NCI-H2171 (cell line): ENCODE measurements at places on chromosomes 16 and 17.

DNA sequence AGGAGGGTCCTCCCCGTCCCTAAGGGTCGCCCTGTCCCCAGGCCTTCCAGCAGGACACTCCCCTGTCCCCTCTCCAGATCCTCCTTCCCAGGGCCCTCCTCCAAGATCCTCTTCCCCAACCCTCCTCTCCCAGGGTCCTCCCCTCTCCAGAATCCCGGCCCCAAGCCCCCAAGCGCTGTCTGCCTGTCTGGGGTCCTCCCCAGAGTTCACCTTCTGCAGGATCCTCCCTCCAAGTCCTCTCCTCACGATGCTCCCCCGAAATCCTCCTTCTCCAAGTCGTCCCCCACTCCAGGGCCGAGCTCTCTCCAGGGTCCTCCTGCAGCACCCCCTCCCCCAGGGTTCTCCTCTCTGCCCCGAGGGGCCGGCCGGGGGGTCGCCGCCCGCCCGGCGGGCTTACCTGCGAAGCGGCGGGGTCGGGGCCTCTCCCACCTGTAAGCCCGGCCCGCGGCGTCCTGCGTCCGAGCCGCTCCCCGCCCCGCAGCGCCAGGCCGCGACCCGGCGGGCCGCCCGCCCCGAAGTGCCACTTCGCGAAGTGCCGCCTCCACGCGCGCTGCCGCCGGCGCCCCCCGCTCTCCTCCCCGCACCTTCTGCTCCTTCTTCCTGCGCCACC, 678 bp upstream of the BAIAP2 start:
- DNase-seq, result no peak

GRCh38 chr16:10969615-10970014, 25.3 kb downstream of the CLEC16A start:
- no peak for DNase-seq

DNA sequence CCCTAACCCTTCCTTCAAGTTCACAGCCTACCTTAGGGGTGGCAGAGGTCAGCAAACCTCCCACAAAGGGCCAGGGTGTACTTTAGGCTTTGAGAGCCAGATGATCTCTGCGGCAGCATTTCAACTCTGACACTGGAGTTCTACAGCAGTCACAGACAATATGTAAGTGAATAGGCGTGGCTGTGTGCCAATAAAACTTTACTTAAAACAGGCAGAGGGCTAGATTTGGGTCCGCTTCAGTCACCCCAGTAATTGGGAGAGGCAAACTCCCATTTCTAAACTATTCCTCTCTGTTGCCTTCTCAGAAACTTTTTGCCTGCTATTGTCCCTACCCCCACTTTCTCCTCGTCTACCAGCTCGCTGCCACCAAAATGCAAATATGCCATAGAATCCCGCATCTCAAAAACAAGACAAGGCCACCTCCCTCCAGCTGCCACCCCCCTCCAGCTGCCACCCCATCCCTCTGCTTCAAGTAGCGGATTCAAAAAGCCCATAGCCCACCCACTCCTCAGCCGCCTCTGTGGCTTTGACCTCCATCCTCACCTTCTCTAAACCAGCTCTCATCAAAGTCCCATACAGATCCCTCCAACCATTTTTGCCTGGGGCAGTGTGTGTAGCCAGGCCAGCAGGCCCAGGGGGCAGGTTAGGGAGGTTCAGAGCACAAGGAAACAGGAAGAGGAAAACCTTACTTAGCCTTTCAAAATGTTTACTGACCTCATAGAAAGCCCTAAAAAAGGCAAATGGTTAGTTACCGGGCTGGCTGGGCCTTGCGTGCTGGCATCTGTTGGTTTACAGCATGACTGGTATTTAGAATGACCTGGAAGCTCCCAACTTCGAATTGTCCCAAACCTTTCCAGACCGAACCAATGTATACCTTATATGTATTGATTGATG, 19.9 kb upstream of the DNAH17 start:
- DNase-seq, result no peak

DNA sequence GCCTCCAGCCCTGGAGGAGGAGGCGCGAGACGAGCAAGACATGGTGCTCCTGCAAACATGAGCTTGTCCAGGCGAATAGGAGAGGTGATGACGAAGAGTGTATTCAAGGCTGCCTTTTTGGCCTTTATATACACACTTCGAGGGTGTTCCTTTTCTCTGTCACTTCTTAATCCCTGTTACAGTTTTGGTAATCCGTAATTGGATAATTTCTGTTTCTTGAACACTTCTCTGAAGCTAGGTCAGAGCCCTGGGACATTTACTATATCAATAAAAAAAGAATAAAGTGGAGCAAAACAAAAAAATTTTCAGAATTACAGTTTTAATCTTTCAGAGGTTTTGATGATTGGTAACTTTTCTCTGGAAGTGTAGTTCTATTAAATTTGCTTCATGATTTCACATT, at the start of gene KRT24:
Gene KRT24, minus strand, starts transcription at position 101 of the 400 bp plus-strand sequence. Its CDS starts 59 bp downstream, at position 42.
- no peak for DNase-seq

DNA sequence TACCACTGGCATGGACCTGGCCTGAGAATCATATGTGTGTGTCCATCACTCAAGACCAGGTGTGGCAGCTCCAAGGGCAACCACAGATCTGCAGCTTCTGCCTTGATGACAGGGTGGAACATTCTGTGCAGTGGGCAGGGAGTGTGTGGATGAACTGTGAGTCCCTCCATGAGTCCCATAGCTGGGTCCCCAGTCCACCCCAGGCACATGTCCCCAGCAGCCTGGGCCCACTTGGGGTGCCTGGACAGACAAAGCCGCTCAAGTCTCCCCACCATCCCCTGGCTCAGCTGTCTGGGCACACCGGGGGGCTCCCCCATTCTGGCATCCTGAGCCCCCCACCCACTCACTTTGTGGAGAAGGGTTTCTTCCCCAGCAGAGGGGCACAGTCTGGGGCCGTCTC, 4.6 kb upstream of the KRT16 start:
- DNase-seq, result no peak

- no peak for DNase-seq
Observed at GRCh38 chr17:15741624-15742023, 9.5 kb downstream of the TBC1D26 start.

DNA sequence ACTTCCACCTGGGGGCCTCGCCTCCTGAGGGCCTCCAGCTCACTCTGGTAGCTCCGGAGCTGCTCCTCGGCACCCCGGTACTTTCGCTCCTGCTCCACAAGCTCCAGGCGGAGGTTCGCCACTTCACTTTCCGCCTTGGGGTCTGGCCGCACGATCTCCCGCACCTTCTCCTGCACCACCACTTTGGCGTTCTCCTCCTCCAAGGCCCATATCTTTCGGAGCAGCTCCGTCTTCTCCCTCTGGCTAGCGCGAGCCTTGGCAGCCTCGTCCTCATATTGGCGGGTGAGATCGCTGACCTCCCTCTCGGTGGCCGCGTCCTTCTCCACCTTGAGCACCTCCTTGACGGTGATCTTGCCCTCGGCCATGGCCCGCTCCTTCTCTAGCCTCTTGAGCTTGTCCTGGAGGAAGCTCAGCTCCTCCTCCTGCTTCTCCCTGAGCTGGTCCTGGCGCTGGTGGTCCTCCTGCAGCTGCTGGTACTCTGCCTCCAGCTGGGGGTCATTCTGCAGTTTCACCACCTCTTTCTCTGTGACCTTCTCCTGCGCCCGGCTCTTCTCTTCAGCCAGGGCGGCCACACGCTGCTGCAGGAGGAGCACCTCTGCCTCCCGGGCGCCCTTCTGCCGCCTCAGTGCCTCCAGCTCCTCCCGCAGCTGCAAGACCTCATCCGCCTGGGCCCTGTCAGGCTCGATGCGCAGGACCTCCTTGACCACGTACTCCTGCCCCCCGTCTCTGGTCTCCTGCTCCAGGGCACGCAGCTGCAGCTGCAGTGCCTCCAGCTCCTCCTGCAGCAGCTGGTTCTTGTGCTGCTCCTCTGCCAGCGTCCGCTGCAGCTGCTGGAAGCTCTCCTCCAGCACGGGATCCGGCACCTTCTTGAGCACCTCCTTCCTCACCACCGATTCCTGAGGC, 37.9 kb downstream of the UBN1 start:
- no peak for DNase-seq

DNA sequence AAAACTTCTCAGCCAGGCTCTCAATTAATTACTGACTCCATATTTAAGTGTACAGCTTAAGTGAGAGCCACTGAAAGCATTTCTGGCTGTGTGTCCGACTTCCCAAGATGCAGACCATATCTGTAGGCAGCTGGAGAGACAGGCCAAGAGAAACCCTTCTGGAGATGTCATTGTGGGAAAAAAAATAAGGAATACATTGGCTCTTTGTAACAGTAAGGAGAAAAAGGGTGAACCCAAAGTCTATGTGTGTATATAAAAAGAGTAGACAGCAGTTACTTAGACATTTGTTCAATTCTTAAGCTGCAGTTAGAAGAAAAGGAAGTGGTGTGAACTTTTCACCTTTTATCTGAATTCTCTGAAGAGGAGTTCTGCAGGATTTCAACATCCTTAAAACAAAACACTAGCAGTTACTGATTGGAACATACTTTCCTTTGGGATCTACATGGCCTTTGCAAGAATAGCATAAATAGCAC, 21.7 kb downstream of the FAM117A start:
- no peak for DNase-seq

GRCh38 chr16:88368994-88369393, 13.8 kb upstream of the ZNF469 start:
- DNase-seq, result no peak

- DNase-seq, result no peak
Observed at GRCh38 chr16:81640681-81641070, 138.4 kb upstream of the PLCG2 start.

- no peak for DNase-seq
Observed at GRCh38 chr16:495127-495748, 32.3 kb upstream of the CAPN15 start.

- no peak for DNase-seq
Observed at GRCh38 chr16:14448879-14449278, 181.2 kb downstream of the PARN start.

DNA sequence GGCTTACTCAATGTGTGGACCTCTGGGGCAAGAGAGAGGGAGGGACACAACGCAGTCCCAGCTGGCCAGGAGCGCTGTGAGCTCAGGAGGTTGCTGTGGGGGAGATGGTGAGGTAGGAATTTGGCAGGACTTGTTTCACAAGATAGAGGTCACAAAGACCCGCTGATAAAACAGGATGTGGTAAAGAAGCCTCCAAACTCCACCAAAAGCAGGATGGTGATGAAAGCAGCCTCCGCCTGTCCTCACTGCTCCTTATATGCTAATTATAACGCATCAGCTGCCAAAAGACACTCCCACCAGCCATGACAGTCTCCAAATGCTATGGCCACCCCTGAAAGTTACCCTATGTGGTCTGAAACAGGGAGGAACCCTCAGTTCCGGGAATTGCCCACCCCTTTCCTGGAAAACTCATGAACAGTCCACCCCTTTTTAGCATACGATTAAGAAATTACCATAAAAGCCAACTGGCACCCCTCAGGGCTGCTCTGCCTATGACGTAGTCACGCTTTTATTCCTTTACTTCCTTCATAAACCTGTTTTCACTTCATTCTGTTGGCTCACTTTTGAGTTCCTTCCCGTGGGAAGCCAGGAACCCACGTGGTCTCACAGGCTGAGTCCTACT, 5.3 kb upstream of the EIF4A3 start:
- no peak for DNase-seq

- no peak for DNase-seq
Observed at GRCh38 chr16:745739-746138, 4.9 kb upstream of the CIAO3 start.

DNA sequence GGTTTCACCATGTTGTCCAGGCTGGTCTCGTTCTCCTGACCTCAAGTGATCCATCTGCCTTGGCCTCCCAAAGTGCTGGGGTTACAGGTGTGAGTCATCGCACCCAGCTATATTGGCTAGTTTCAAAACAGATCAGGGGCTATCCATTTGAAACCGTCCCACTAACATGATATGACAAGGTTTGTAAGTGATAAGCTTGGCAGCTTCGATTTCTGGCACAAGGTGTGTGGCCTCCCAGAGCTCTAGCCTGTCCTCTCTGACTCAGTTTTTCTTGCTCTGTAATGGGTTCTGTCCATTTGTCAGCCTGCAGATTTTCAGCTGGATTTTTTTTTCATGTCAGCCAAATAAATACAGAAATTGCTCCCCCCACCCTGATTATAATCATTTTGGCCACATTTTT, 31.8 kb upstream of the TENT4B start:
- DNase-seq, result no peak

DNA sequence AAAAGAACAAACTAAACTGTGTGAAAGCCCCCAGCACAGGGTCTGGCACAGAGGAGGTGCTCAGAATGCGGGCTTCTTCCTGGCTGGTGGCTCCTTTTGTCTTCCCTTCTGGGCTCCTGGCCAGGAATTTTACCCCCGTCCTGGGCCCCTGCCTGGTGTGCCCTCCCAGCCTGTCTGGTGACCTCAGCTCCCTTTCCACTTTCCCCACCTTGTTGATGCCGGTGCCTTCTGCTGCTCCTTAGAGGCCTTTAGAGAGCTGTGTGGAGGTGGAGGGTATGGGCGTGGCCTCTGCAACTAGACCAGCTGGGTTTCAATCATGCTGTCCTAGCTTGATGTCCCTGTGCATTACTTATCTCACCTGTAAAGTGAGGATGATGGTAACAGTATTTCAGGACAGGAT, 16.8 kb downstream of the PIRT start:
- DNase-seq, result no peak

DNA sequence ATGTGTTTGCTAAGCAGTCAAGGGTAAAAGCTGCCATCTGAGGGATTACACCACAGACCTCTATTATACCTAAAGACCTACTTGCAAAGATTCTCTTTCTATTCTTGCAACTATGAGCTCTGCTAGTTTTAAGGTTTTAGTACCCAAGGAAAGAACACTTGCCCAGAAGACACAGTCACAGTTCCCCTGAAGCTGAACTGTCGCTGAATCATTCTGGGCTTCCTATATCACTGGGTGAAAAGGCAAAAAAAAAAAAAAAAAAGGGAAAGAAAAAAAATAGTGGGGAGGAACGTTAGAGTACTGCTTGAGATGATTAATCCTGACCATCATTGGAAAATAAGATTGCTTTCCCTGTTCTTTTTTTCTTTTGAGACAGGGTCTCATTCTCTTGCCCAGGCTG, 37.9 kb downstream of the LYRM1 start:
- no peak for DNase-seq

GRCh38 chr16:370979-371514, 709 bp upstream of the MRPL28 start:
- no peak for DNase-seq

- DNase-seq, result no peak
Observed at GRCh38 chr17:82239401-82239925, 10.6 kb downstream of the SLC16A3 start.

GRCh38 chr17:68314916-68315535, 23.7 kb downstream of the ARSG start:
- no peak for DNase-seq

GRCh38 chr16:61968242-61969076, 67.8 kb downstream of the CDH8 start:
- no peak for DNase-seq

- DNase-seq, result peak; percentile 53
Observed at GRCh38 chr17:28227316-28228108, 91.5 kb upstream of the TMEM97 start.
